Activated T-helper 2 cell treated with anti-CD3 and anti-CD28 coated beads, Interferon-gamma antibody, Interleukin-2, Interleukin-4, amounts not matched to agents 10 μg/mL and 5 μg/mL and 100 μg/mL, durations not matched to agents 14 hours and 24 hours and 36 hours (primary cell): ENCODE measurements at places on chromosomes 1 and 21. TPM values are rescaled to one million over a fixed set of nuclear protein-coding genes. Genes with fewer than 3 reads are reported as not detected.

GRCh38 chr1:198481661-198482060 is 58.8 kb downstream of the ATP6V1G3 start:
- no peak for DNase-seq

- DNase-seq = no peak
Observed at GRCh38 chr1:115411371-115412063, 73.5 kb upstream of the NGF start.

DNA sequence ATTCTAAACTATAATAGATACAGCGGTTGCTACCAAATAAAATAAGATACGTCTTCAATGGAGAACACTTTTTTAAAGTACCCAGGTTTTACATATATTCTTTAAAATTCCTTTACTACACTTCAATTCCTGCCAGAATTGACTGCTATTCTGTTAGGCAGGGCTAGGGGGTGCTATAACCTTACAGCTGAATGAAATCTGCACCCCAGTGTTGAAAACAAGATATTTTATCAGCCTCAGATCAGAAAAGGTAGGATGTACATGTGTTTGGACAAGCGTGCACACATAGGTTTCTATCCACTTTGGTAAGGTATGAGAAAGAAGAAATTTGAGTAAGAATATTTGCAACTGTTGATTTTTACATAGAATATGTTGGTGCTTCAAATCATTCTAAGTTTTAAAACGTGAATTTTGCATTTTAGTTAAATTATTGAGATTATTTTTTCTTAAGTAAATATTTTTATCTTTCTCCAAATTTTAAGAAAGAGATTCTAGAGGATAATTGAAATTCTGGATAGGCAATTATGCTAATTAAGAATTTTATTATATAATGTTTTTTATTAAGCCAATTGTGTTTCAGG is 490.8 kb upstream of the ADGRL4 start:
- no peak for DNase-seq

GRCh38 chr1:243475966-243476365 is 220.1 kb downstream of the SDCCAG8 start:
- DNase-seq = no peak

GRCh38 chr21:43703035-43703880 is 15.7 kb upstream of the PDXK start:
- DNase-seq = no peak

The PLA2G2C gene
- total RNA-seq = 0.30 TPM in 1 of 2 replicates, not detected in the other

DNA sequence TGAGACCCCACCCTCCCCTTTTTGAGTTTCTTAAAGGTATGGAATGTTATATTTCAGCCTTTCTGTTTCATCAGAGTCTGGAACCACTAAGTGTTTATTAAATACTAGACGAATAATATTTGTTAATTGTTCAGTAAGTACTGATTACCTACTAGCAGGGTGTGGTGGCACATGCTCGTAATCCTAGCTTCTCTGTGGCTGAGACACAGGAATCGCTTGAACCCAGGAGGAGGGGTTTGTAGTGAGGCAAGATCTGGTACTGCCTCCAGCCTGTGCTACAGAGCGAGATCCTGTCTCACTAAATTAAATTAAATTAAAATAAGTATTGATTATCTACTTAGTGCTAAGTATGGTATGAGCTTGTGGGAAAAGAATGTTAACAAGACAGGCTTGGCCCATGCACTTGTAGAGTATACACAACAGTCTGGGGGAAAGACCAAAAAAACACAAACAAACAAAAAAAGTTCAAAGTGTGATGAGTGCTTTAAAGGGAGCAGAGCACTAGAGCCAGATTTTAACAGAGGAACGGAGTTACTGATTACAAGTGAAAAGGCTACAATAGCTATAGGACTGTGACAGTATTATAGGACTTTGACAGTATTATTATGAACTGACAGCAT is 2.4 kb downstream of the CEPT1 start:
- no peak for DNase-seq

- no peak for DNase-seq
Observed at GRCh38 chr1:154353460-154353904, 28.2 kb downstream of the ATP8B2 start.

The NMNAT2 gene
- total RNA-seq = not detected in 2 replicates

The JAK1 gene
- total RNA-seq = 99.9 and 105 TPM in 2 replicates

DNA sequence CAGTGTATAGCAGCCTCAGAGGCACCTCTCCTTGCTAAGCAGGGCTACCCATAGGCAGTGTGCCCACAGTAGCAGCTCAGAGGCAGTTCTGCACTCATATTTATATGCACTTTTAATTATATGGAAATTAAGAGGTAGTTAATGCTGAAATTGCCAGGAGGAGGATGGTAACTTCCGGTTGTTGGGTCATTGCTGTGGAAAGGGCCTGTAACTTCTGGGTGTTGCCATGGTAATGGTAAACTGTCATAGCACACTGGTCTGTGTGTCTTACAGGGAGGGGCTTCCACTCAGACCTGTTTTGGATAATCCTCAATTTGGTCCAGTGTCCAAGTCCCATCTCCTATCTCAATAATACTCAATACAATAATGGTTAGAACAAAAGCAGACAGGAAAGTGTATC is 7.6 kb downstream of the CFH start:
- DNase-seq = no peak

- DNase-seq = no peak
Observed at GRCh38 chr1:167710836-167711235, 10.9 kb upstream of the MPZL1 start.

DNA sequence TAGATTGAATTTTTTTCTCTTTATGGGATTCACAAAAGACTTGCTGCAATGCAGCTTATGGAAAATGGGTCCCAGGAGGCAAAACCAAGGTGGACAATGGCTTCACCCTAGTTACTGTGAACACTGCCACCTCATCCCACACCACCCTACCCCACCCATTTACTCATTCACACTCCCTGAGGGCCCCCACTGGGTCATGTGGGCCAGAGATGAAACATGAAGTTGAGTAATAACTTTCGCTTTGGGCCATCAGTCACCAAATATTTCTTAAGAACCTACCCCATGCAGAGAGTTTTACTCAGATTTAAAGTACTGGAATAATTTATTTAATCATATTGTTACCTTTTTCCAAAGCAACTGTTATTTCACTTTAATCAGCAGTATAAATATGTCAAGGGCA is 191.8 kb downstream of the TPR start:
- no peak for DNase-seq

DNA sequence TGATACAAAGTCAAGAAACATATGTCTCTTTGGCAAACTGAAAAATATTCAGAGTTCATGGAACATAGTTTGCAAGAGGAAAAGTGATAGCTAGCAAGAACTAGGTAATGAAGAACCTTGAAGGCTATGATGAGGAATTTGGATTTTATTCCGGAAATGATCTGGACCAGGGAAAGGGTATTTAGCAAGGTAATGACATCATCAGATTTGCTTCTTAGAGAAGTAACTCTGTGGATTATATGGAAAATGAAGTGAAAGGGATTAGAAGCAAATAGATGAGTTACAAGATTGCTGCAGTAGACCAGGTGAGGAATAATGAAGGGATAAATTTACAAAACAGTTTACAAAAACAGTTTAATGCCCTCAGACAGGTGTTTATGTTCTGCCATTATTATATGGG is 197.3 kb downstream of the RASAL2 start:
- DNase-seq = no peak

The DNM3 gene
- 0.37 and 0.41 TPM in 2 replicates for total RNA-seq

- DNase-seq = no peak
Observed at GRCh38 chr1:159752135-159752580, 28.6 kb upstream of the DUSP23 start.

DNA sequence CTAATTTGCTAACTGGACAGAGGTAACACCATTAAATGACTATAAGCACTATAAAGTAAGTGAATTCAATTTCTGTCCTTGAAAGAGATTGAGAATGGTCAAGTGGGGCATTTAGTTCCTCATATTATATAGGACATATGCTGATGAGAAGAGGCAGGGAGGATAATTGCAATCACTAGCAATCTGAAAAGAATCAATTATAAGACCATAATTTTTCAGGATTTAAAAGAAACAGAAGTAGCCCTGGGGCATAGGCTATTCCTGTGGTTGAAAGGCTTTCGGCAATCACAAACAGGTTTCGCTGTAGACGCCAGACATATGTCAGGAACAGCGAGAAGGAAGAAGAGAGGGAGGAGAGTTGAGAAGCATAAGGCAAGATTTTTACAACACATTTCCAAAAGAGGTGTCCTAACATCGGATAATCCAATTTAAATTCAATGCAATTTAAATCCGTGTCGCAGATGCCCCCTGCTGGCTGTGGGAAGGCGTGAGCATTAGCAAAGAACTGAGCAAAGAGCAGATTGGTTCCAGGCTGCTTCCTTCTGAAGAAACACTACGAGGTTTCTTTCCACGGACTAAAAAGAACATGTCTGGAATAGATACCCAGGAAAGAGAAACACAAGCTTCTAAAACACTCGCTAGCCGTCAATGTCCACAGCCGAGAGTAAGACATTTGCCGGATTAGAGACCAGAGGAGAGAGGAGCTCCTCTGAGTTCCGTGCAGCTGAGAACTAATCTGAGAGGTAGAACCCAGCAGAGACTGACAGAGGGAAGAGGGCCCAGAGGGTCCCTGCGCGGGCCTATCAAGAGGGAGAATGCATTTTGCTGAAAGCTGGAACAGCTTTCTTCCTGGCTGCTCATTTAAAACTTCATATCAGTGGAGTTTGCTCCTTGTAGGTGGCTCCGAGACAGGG is 27.9 kb downstream of the RGS5 start:
- DNase-seq = peak; percentile 11

GRCh38 chr21:33836408-33836807 is 79.2 kb downstream of the ATP5PO start:
- no peak for DNase-seq

DNA sequence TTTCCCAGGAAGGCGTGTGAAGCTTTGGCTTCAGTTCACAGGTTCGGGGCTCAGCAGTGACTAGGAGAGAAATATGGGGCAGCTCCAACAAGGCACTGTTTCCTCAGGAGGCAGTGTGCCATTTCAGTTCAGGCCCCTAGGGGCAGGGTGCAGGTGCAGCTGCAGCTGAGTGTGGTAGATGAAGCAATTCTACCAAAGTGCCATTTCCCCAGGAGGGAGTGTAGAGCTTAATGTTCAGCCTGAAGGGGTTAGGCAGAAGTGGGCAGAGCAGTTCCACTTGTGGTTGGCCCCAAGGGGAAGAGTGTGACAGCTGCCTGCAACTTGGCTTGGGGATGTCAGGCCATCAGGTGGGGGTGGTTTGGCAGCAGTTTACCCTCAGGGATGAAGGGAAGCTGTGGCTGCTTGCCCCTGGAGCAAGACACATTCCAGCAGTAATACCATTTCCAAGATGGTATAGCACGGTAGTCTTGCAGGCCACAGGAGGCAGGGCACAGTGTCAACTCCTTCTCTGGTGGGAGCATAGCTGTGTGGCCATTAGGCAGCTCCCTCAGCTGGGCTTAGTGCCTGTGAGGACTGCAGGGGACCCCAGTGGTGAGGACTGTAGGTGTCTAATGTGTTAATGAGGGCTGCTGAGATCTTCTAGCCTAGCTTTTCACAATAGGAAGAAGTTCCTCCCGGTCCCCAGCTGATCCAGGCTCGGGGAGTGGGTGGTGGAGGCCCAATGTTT is 34.7 kb downstream of the RGSL1 start:
- DNase-seq = no peak

The CELF3 gene
- total RNA-seq = not detected in 2 replicates
